ENCODE measurements at places on chromosomes 6 and 20.

- no peak for DNase-seq
Observed at GRCh38 chr6:31377029-31377428, 20.1 kb upstream of the HLA-B start.

DNA sequence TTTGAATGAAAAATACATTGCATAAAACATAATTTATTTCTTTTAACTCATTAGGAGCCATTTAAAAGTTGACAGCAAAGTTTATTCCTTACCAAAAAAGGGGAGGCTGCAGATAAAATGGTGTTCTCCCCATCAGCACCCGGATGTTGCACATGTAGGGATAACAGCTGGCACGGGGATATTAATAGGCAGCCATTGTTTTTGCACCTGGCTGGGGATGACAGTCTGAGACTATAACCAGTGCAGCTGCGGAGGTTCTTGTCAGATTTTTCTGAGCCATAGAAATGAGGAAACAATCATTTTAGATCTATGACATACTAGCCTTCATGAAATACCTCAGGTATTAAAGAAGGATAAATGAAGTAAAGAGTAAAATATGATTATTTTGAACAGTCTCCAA lies 20.1 kb upstream of the HECA start:
- no peak for DNase-seq

GRCh38 chr6:108835218-108835850 lies 12.9 kb upstream of the ARMC2 start:
- DNase-seq = peak; percentile 72

- no peak for DNase-seq
Observed at GRCh38 chr6:168417191-168417590, 23.8 kb upstream of the SMOC2 start.
